NCI-H1417 treated with DMSO at 0.1 percent for 48 hours (cell line): ENCODE measurements at places on chromosomes 13 and 19.
A peak's percentile ranks its signal among the peaks of the same experiment; 100 is the strongest.

- DNase-seq, result peak; percentile 23
These were observed 3.7 kb downstream of the KCNC3 start for GRCh38 chr19:50325310-50326100.

DNA sequence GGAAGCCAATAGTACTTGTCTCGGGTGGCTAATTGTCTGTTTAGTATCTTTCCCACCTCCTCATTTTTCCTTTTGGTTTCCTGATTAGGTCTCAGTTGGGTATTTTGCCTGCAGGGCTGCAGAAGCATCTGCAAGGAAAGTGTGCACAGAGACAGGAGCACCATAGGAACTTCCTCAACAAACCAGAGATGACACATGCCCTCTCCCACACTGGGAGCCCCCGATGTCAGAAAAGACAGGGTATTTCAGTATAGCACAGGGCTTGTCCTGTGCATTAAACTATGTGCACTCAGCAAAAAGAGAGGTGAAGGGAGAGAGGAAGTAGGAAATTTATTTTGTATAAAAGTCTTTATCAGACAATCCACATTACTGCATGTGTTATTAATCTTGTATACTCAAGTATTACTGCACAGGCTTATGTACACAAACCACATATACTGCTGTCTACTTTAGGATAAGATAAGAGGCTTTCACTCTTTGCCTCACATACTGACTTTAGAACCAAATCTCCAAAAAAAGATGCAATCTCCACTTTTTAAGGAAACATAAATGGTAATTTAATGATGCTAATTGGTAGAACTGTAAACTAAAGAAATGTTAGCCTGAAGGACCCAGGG is 501.0 kb downstream of the FOXO1 start:
- DNase-seq, result no peak

GRCh38 chr19:48608798-48609263 is 2.3 kb downstream of the SPACA4 start:
- DNase-seq, result no peak

- no peak for DNase-seq
These were observed 2.4 kb downstream of the ZBTB45 start for GRCh38 chr19:58516964-58517833.

- no peak for DNase-seq
These were observed 29.1 kb upstream of the SLC46A3 start for GRCh38 chr13:28747851-28748250.

GRCh38 chr19:31803835-31804446 is 454.7 kb upstream of the TSHZ3 start:
- no peak for DNase-seq

DNA sequence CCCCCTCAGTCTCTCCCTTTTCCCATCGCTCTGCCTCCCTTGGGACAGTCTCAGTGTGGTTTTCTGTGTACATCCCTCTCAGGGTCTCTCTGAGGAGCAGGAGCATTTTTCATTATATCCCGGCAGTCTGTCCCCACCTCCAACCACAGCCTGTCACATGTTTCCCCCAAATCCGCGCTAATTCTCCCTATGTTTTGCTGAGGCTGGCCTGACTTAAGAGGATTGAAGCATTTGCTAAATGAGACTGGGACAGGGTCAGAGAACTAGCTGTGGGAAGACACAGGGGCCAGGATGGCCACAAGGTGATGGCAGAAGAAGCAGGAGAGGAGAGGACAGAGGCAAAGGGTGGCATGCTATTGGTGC is 5.5 kb downstream of the TPRX1 start:
- DNase-seq, result no peak

GRCh38 chr13:20360835-20361412 is 128.8 kb upstream of the GJB6 start:
- no peak for DNase-seq

- no peak for DNase-seq
These were observed 16.8 kb downstream of the FLT1 start for GRCh38 chr13:28478127-28478526.

DNA sequence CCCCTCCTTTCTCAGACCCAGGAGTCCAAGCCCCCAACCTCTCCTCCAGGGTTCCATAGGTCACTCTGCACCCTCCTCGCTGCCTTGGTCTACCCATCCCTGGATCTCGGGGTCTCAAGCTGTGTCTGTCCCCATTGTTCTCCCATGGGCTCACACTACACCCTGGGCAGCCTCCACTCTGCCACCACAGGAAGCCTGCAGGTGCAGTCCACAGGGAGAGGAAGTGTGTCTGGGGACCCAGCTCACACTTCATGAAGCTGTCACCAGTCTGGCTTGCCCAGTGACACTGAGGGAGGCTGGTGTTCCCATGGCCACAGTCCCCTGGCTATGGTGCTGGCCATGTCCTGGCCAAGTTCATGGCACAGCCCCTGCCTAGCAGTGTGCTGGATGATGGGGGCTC is 5.3 kb downstream of the NECTIN2 start:
- DNase-seq, result no peak

DNA sequence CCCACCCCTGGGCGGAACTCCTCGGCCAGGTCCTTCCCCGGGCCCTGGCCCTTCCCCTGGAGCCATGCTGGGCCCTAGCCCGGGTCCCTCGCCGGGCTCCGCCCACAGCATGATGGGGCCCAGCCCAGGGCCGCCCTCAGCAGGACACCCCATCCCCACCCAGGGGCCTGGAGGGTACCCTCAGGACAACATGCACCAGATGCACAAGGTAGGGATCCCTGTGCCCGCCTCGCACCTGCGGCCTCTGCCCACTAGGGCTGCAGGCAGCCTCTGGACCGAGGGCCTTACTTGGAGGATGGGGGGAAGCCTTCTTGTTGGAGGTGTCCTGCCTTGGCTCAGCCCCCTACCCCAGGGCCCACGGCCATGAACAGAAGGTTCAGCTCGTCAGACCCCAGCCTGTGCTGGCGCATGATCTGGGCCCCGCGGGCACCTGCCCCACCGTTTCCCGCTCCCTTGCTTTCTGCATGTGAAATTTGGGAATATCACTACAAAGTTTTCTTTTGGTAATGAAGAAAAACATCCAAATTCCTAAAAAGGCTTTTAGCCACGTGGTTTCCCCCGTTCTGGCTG is 23.4 kb downstream of the SMARCA4 start:
- no peak for DNase-seq

DNA sequence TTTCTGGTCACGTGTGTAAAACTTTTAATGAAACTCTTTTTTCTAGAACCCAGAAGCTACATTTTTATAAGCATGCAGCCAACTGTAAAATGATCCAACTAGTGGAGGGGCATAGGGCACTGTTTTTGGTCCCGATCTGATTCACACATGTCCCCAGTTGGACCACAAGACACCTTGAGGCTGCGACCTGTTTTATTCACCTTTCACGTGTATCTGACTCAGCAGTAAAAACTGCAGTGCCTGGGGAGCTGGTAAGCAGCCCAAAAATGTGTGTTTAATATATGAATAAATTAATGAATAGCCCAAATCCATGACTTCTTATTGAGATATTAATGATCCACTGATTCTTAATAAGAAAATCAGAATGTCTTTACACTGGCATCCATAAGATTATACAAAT is 140.4 kb downstream of the COL4A1 start:
- DNase-seq, result no peak

- peak; percentile 70 for DNase-seq
These were observed 316.6 kb downstream of the DCLK1 start for GRCh38 chr13:35814605-35815011.

GRCh38 chr13:41971848-41972247 is 10.9 kb upstream of the VWA8 start:
- DNase-seq, result no peak

GRCh38 chr13:46754812-46755211 is 42.1 kb downstream of the ESD start:
- no peak for DNase-seq

- no peak for DNase-seq
These were observed 1.2 kb upstream of the FBXL3 start for GRCh38 chr13:77028202-77028601.
